ENCODE measurements at places on chromosomes 3 and 15.
A peak's percentile ranks its signal among the peaks of the same experiment; 100 is the strongest.

DNA sequence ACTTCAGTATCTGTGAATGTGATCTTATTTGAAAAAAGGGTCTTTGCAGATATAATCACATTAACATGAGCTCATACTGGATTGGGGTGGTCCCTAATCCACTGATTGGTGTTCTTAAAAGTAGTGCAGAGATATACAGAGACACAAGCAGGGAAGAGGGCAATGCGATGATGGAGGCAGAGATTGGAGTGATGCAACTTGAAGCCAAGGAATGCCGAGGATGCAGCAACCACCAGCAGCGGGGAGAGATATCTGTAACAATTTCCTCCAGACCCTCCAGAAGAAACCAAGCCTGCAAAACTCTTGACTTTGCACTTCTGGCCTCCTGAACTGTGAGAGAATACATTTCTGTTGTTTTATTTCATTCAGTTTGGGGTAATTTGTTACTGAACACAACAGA lies 171.0 kb upstream of the MBNL1 start:
- DNase-seq = no peak

- no peak for DNase-seq
Measured at GRCh38 chr3:35438101-35438500, 201.2 kb upstream of the ARPP21 start.

DNA sequence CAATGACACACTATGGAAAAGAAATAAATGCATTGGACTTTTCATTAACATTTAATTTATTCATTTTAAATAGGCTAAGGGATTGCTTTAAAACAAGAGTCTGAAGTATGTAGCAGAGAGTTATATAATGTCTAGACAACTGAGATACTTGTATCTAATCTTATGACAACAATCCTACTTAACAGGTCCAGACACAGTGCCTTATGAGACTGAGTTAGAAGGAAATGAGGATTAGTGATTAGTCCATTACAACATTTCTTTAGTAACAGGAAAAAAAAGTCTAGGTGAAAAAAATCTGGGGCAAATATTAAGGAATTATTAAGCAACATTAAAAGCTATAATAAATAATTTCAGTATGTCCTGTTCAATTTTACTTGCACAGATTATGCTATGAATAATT lies 140.6 kb downstream of the MEIS2 start:
- no peak for DNase-seq

GRCh38 chr3:115833074-115833473 lies 209.8 kb downstream of the GAP43 start:
- no peak for DNase-seq

- DNase-seq = no peak
Measured at GRCh38 chr3:15292765-15293522, 39.4 kb downstream of the SH3BP5 start.

- DNase-seq = no peak
Measured at GRCh38 chr15:97683831-97684230, 276.7 kb upstream of the ARRDC4 start.

- no peak for DNase-seq
Measured at GRCh38 chr3:54876694-54877093, 51.2 kb downstream of the LRTM1 start.

GRCh38 chr3:15941958-15942357 lies 144.2 kb upstream of the ANKRD28 start:
- DNase-seq = no peak

DNA sequence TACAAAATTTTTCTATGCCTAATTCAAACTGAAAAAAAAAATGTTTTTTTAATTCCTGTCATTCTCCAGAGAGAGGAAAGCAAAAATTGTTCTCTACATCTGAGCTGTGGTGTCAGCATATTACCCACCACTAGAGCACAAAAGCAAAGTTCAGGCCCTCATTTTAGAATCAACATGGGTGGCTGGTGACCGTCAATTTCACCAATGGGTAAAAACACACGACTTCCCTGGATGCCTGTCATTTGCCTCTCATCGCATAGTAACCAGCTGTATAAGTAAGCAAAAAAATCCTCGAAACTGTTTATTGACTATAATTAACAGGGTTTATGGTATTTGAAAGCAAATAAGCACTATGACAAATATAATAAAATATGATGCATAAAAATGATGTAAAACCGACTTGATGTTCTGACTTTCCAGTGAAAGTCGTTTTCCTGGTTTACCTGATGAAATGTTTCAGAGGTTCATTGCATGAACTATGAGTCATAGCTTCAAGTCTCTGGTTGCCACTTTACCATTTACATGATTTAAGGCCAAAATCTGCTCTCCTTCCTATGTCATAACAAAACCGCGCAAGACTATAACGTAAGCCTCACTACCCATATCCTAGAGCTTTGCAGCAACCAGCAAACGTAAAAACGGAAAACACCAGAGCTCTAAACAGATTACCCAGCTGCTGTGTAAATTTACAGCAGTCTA lies 60.5 kb downstream of the THBS1 start:
- DNase-seq = no peak

DNA sequence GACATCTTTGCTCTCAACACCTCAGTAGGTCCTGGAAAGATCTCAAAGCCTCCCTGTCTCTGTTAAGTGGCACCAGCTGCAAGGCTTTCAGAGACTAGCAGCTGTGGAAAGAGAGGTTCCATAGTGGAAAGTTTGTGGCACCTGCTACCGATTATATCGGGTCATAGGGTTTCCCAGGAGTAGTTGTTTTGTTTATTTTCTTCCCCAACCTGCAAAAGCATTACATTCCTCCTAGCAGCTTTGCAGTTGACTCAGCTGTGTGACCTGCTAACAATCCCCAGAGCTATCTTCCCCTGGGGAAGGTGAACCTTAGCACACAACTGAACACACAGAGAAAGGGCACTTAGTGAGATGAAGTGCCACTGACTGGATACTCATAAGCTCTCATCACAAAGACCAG lies 598.9 kb upstream of the GRM7 start:
- DNase-seq = no peak

DNA sequence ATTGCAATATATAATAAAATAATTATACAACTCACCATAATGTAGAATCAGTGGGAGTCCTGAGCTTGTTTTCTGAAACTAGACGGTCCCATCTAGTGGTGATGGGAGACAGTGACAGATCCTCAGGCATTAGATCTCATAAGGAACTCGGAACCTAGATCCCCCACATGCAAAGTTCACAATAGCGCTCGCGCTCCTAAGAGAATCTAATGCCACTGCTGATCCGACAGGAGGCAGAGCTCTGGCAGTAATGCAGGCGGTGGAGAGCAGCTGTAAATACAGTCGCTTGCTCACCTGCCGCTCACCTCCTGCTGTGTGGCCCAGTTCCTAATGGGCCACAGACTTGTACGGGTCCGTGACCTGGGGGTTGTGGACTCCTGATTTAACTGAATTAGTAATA lies 87.8 kb downstream of the P3H2 start:
- no peak for DNase-seq

- DNase-seq = no peak
Measured at GRCh38 chr3:172449466-172450149, 1.4 kb upstream of the GHSR start.

DNA sequence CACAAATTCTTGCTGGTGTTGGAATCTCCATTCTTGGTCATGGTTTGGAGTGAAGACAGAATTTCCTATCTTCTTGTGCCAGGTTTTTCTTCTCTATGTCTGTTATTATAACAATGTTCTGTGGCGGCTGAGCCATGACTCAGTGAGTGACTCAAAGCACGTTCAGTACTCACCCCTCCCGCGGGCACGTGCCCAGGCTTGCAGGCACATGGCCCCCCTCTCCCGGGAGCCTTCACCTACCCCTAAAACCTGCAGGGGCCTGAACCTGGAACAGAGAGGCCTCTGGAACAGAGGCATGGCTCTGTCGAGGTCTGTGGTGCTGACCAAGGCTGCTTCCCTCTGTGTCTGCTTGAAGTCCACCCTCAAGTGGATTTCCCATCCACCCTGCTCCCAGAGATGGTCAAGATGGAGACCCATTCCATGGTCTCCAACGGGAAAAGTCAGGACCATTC lies 27.6 kb downstream of the PLXNB1 start:
- no peak for DNase-seq

DNA sequence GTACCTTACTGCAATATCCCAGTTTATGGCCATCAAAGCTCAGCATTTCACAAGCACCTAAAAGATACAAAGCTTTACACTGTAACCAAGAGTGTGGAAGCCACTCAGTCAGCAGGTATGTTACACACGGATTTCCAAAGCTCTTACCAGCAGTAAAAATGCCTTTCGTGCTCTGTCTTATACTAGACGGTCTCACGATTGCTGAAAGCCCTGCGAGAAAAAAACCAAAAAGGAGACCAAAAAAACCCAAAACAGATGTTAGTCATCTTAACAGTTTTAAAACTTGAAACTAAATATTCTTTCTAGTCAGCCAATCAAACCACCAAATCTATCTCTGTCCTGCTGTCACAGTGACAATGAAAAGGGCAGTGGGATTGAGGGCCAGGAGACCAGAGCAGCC lies 39.0 kb downstream of the TAMM41 start:
- DNase-seq = no peak

GRCh38 chr3:61452535-61453090 lies 108.8 kb upstream of the PTPRG start:
- DNase-seq = no peak

DNA sequence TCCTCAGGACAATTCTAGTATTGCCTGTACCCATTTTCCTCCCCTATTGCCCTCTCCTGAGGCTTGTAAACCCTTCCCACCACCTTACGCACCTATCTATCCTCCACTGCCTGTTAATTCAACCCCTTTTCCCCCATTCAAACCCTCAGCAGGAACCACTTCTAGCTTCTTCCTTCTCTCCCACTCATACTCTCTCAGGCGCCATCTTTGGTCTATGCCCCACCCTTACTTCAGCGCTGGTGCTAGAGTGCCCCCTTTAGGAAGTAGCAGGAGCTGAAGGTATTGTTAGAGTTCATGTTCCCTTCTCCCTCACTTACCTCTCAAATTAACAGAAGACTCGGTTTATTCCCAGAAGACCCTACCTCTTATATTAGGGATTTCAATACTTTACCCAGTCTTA lies 121.8 kb upstream of the NLGN1 start:
- DNase-seq = peak; percentile 25

- no peak for DNase-seq
Measured at GRCh38 chr3:78974181-78974790, 793.5 kb downstream of the ROBO1 start.

DNA sequence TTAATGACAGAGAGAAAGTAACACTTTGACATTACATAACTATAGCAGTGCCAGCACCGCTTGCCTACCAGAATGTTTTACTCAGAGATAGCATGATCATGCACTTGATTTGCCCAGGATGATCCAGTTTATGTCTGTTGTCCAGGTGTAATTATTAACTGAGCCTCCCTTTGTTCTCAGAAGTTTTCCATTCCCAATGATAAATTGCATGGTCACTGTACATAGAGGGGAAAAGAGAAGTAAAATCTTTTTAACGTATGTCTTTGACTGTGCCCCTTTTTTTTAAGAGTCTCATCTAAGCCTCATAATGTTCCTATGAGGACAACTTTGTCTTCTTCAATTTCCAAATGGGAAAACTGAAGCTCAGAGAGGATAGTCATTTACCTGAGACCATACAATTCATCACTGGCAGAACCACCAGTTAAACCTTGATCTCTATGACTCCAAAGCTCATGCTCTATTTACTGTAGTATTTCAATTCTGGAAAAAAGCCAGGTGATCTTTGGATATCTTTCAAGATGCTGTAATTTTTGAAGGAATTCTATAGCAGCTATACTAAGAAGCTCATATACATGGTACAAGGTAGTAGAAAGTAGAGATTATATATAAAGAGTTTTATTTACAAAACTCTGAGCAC lies 25.1 kb downstream of the C3orf85 start:
- DNase-seq = no peak

- no peak for DNase-seq
Measured at GRCh38 chr3:78494851-78495250, 1272.9 kb downstream of the ROBO1 start.

DNA sequence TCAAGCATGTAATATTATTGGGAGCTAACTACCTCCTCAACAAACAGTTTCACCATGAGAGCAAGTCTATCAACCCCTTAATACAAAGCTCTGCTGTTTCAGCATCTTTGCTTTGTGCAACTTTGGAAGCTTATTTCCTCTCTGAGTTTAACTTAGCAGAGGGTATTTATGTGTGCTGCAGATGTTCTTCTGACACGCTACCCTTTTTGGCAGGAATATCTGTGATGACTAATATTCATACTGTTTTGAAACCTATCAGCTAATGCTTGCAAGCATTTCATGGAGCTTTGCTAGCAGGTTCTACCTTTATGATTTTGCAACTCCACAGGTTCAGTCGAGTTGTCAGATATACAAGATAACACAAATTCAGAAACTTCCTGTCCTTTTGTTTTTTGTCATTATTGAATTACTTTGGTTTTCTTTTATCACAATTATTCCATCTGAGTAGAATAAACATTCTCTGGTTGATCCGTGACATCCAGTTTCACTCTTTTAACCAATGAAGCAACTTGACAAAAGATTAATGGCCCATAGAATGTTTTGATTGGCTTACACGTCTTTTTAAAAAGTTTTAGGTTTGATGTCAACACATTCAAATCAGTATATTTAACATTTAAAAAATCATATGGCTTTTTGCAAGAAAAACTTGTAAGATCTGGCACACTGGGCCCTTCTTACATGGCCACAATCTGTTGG lies 1.7 kb upstream of the SLC9A9 start:
- DNase-seq = no peak
